ENCODE measurements at places on chromosomes 1 and 21.

DNA sequence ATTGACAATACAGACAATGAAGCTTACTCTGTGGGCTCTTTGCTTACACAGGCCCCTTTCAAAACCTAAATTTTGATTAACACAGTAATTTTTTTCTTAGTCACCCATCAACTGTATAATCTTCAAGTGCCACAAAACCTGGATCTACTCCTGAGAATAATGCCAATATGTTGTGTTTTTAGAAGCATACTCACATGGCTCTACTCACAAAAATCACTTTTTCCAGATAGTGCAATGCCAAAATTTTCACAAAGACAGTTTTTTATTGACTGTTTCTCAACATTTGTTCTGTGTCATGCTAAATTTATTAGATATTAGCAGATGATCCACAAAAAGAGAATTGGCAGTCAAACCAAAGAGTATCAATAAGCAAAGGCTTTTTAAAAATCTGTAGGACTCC is 493.7 kb upstream of the C1orf87 start:
- no peak overlapping the region for H3K4me3 ChIP-seq
- no peaks in the 10 kb centered on the region for H3K27me3 ChIP-seq

GRCh38 chr21:34574601-34575529 is 40.0 kb downstream of the RCAN1 start:
- no peaks in the 10 kb centered on the region for H3K36me3 ChIP-seq
- DNase-seq: no peak
- no peak overlapping the region for H3K4me3 ChIP-seq
- no peaks in the 10 kb centered on the region for H3K4me1 ChIP-seq
- H3K27me3 ChIP-seq: no peaks in the 10 kb centered on the region
- H3K27ac ChIP-seq: no peak overlapping the region

DNA sequence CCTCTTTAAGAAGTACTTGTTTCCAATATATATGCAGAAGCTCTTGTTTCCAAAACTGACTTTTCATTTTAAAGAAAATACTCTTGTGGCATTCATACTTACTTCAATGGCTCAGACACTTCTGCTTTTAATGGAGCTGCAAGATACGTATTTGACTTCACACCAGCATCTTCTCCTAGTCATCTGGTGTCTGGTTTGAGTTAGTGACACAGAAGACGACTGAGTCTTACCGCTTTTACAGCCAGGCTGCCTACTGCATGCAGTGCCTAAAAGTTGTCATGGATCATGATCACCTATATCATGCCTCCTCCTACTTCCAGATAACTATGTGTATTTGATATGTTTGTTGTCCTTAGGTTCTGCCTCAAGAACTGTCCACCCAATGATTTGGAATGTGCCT is 185.9 kb downstream of the TPR start:
- H3K27me3 ChIP-seq: peaks cover 2% of the 10 kb centered on the region
- DNase-seq: no peak
- H3K36me3 ChIP-seq: no peaks in the 10 kb centered on the region
- no peak overlapping the region for H3K4me3 ChIP-seq
- H3K4me1 ChIP-seq: no peaks in the 10 kb centered on the region
- no peak overlapping the region for H3K27ac ChIP-seq

DNA sequence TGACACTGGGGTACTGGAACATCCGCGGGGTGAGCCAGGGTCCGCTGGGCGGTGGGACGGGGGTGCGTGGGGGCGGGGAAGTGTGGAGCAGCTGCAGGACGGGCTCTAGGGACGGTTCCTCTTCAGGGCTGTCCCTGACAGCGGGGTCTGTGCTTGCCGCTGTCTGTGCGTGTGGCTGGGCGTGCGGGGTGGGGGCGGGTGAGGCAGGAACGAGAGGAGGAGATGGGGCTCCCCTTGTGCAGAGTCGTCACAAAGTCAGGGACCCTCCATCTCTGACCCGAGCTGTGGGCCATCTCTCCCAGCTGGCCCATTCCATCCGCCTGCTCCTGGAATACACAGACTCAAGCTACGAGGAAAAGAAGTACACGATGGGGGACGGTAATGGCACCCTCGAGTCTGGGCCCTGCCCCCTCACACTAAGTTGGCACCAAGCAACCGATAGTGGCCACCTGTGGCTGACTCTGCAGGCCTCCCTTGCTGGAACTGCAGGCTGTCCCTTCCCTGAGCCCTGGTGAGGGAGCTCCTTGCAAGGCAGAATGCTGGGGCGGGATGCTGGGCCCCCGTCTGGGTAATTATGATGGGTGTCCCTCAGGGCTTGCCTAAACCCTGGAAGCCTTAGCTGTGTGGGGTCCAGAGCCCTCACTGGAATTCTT is 392 bp downstream of the GSTM2 start:
- no peaks in the 10 kb centered on the region for H3K36me3 ChIP-seq
- peaks cover 6% of the 10 kb centered on the region for H3K4me1 ChIP-seq
- peaks cover 7% of the 10 kb centered on the region for H3K27me3 ChIP-seq
- no peak overlapping the region for H3K27ac ChIP-seq
- DNase-seq: no peak

DNA sequence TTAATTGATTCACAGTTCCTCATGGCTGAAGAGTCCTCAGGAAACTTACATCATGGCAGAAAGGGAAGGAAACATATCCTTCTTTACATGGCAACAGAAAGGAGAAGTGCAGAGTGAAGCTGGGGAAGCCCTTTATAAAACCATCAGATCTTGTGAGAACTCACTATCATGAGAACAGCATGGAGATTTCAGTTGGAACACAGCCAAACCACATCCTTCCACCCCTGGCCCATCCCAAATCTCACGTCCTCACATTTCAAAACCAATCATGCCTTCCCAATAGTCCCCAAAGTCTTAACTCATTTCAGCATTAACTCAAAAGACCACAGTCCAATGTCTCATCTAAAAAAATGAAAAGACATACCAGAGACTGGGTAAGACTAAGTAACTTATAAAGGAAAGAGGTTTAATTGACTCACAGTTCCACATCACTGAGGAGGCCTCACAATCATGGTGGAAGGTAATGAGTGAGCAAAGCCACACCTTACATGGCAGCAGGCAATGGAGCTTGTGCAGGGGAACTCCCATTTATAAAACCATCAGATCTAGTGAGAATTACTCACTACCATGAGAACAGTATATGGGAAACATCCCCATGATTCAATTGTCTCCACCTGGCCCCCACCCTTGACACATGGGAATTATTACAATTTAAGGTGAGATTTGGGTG is 105.2 kb downstream of the MRPL39 start:
- no peak overlapping the region for H3K27ac ChIP-seq
- no peaks in the 10 kb centered on the region for H3K27me3 ChIP-seq
- no peak for DNase-seq
- no peaks in the 10 kb centered on the region for H3K4me1 ChIP-seq

GRCh38 chr1:242546441-242546840 is 21.9 kb upstream of the PLD5 start:
- H3K4me3 ChIP-seq: no peak overlapping the region
- no peaks in the 10 kb centered on the region for H3K36me3 ChIP-seq
- H3K4me1 ChIP-seq: no peaks in the 10 kb centered on the region
- no peak overlapping the region for H3K27ac ChIP-seq
- DNase-seq: no peak

GRCh38 chr1:108831225-108831624 is 25.7 kb downstream of the AKNAD1 start:
- no peaks in the 10 kb centered on the region for H3K36me3 ChIP-seq
- H3K27ac ChIP-seq: no peak overlapping the region
- peaks cover 2% of the 10 kb centered on the region for H3K27me3 ChIP-seq
- DNase-seq: no peak
- no peak overlapping the region for H3K4me3 ChIP-seq
- H3K4me1 ChIP-seq: peaks cover 17% of the 10 kb centered on the region

DNA sequence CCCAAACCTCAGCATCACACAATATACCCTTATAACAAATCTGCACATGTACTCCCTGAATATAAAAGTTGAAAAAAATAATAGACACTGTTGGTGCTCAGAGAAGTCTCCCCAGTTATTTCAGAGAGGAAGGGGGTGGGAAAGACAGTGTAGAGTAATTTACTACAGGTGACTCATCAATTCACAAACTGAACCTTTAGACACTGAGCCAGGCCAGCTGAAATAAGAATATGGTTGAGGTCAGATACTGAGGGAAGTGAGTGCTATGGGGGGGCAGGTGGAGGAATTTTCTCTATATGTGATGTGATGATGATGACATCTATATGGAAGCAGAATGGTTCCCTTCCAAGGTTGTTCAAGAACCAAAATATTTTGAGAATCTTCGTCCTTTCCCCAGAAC is 50.1 kb downstream of the MRPL39 start:
- no peak for DNase-seq
- H3K4me3 ChIP-seq: no peak overlapping the region
- no peaks in the 10 kb centered on the region for H3K4me1 ChIP-seq
- peaks cover 6% of the 10 kb centered on the region for H3K27me3 ChIP-seq

GRCh38 chr1:218991089-218991488 is 182.6 kb upstream of the LYPLAL1 start:
- no peak overlapping the region for H3K27ac ChIP-seq
- H3K4me1 ChIP-seq: no peaks in the 10 kb centered on the region
- no peak overlapping the region for H3K4me3 ChIP-seq
- DNase-seq: no peak
- H3K27me3 ChIP-seq: peaks cover 2% of the 10 kb centered on the region
- no peaks in the 10 kb centered on the region for H3K36me3 ChIP-seq

DNA sequence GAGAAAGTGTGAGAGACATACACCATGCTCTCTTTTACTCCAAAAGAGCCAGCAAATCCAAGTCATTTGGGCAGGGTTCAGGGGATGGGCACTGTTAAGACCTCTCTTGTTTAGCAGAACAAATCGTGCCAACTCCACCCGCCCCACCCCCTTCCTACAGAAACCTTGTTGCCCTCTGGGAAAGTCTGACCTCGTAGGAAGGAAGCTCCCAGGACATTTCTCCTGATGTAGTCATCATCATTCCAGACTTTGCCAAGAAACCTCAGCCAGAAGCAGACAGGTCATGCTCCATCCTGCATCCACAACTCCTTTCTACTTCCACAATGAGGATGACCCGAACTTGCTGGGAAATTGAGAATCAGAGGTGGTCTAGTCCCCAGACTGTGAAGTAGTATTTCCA is 57.7 kb downstream of the UBE2T start:
- no peak for DNase-seq
- H3K27ac ChIP-seq: no peak overlapping the region

DNA sequence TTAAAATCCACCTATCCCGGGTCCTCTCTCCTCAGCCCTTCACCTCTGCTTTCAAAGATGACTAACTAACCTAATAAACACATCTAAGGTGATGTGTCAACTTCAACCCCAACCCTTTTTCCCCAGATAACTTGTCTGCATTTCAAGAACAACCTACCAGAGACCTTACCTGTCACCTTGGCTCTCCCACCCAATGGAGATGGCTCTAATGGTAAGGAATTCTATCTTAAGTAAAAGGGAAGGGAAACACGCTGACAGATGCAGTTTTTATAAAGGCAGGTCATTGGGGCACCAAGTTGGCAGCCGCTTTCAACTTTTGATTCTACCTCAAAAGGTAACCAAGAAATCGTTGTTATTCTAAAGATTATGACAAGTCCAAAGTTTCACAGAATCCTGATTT is 37.6 kb downstream of the MRPL39 start:
- DNase-seq: no peak
- H3K27ac ChIP-seq: no peak overlapping the region
- H3K4me3 ChIP-seq: no peak overlapping the region
- H3K4me1 ChIP-seq: peaks cover 2% of the 10 kb centered on the region
- no peaks in the 10 kb centered on the region for H3K36me3 ChIP-seq

DNA sequence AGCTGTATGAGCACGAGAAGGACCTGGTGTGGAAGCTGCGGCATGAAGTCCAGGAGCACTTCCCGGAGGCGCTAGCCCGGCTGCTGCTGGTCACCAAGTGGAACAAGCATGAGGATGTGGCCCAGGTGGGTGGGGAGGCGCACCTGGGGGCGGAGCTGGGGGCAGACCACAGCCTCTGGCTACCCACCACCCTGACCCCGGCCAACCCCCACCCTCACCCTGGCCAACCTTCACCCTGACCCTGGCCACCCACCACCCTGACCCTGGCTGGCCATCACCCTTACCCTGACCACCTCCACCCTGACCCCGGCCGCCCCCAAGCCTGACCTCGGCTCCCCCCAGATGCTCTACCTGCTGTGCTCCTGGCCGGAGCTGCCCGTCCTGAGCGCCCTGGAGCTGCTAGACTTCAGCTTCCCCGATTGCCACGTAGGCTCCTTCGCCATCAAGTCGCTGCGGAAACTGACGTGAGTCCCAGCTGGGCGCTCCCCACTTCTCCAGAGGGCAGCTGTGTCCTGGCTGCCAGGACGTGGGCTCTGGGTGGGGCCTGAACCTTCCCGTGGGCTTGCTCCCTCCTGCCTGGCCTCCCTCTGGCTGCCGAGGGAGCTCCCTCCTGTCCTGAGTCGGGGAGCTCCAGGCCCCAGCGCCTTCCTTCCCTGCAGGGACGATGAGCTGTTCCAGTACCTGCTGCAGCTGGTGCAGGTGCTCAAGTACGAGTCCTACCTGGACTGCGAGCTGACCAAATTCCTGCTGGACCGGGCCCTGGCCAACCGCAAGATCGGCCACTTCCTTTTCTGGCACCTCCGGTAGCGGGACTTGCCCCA is 69.5 kb downstream of the PIK3CD start:
- no peak overlapping the region for H3K4me3 ChIP-seq
- no peaks in the 10 kb centered on the region for H3K4me1 ChIP-seq
- no peak overlapping the region for H3K27ac ChIP-seq
- H3K27me3 ChIP-seq: peaks cover 4% of the 10 kb centered on the region

DNA sequence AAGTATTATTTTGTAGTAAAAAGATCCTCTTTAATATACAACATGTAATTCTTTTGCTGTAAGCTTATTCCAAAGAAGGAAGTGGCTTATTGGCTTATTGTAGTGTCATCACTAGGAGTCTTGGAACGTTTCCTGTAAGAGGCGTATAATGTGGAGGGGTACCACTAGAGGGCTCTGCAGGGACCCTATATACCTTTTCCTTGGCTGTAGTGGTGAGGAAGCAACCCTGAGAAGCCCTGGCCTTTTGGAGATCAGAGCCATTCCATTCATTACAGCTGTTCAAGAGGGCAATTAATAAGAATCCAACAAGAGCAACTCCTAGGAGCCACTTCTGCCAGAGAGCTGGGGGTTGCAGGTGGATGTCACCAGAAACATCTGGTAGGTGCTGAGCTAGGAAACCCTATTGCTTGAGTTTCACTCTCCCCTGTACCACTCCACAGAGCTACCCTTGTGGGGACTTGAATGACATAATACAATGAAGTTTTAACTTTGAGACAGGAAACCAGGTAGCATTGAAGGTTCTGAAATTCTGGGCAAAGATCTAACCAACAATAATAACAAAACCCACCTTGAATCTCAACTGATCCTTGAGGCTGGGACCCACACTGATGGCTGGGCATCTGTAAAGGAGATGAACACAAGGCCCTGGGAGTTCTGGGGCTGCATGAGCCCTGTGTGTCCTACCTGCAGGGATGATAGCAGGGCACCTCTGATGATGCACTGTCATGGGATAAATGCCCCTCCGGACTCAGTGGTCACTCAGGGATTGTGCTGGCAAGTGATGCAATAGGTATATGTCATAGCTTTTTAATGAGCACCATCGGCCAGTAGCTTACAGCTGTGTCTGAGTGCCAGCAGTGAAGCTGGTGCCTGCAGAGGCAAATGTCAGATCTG is 160.2 kb upstream of the COA6 start:
- H3K27me3 ChIP-seq: peaks cover 13% of the 10 kb centered on the region
- H3K4me3 ChIP-seq: peak overlapping the region; percentile 43
- no peak overlapping the region for H3K27ac ChIP-seq
- DNase-seq: no peak
- H3K4me1 ChIP-seq: no peaks in the 10 kb centered on the region
- H3K36me3 ChIP-seq: peaks cover 18% of the 10 kb centered on the region
